Activated CD4-positive, alpha-beta T cell treated with anti-CD3 and anti-CD28 coated beads for 4 hours (primary cell): ENCODE measurements at places on chromosomes 12 and 14.

DNA sequence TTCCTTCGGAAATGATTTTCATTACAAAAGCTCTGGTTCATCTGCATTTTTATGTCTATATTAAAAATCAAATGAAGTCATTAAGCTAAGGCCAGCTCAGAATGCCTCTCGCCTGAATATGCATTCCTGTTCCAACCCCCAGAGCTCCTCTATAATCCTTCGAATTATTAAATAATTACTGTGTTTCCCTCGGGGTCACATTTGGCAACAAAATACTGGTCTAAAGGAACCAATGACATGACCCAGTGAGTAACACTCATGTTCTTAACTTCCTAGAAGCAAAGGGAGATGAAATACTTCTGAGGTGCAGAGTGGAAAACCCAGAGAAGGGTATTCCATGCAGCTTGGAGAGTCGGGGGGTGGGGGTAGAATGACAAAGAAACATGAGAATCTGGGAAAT, 68.3 kb downstream of the FOXN3 start:
- no peak for DNase-seq

DNA sequence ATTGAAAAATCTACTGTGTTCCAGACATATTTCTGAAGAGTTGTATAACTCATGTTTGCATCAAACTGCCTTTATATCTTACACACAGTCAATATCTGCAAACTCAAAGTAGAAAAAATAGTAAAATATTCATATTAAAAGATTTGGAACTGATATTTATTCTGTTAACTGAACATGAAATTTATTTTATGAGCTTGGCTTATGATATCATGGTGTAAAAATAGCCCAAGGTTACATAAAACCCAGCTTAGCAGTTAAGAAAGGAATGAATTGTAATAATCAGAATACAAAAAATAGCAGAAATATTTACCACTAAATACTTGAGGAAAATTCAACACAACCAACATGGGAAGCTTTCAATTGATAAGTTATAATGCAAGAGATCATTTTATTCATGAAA, 367.9 kb downstream of the FLRT2 start:
- no peak for DNase-seq

DNA sequence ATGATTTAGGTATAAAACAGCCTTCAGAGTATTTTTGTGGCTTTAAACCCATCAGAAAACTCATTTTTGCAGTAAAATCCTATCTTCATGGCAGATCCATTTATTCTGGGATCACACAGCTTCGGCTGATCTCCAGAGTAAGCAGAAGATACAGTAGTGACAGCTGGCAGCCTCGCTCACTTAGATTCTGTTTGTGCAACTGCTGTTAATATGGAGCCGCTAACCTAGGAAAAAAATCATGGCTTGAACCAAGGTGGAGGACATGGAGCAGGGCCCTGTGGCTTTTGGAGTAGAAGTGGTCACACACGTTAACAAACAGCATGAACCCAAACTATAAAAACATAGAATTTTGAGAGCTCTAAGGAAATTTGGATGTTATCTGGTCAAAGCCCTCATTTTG, 137.2 kb upstream of the ARHGAP5 start:
- DNase-seq, result no peak

DNA sequence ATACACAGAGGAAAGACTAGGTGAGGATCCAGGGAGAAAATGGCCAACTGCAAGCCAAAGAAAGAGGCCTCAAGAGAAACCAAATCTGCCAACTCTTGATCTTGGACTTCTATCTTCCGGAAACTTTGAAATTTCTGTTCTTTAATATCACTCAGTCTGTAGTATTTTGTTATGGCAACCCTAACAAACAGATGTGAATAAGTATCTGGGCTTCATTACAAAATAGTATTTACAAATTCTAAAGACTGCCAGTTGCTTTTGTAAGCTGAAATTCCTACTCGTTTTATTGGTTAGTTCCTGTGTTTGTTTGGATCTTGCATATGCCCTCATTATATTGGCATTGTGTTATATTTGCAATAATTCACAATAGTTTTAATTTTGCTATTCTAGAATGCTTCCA, 143.2 kb upstream of the USP15 start:
- no peak for DNase-seq

DNA sequence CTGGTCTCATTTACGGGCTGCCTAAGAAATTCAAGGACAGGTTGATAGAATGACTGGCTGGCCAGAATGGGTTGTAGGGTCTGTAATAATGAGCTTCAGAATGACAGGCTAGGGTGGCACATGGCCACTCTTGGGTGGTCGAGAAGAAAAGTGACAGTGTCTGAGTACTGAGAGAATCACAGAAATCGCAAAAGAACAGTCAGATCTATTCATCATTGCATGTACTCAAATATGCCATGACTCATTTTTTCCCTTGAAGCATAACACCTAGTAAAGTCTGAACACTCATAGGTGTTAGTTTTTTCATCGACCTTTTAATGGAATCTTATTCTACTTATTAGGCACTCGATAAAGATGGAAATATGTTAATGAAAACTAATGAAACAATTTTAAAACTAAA, 37.8 kb upstream of the SEL1L start:
- DNase-seq, result no peak

DNA sequence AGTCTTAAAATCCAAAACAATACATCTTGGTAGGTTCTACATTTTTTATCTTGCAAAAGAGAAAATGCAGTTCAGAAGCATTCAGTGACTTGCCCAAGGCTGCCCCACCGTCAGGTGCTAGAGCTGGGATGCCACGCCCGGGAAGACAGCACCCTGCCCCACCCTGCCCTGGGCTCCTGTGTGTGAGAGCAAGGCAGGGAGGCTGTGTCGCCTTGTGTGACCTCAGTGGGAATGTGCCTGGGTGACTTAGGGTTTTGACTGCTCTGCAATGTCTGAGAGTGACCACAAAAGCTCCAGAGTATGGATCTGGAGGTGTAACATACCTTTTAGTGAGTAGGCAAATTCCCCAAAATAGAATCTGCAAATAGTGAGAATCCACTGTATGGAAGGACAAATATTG, 60.0 kb downstream of the AACS start:
- DNase-seq, result no peak

- peak; percentile 10 for DNase-seq
Observed at GRCh38 chr12:89160716-89161123, 191.6 kb downstream of the DUSP6 start.

- no peak for DNase-seq
Observed at GRCh38 chr12:124554429-124555029, 12.9 kb downstream of the NCOR2 start.

- DNase-seq, result no peak
Observed at GRCh38 chr12:131747276-131748177, 36.6 kb downstream of the SFSWAP start.

- DNase-seq, result no peak
Observed at GRCh38 chr14:50334211-50334610, 22.1 kb downstream of the DMAC2L start.

GRCh38 chr12:119594399-119594730, 791 bp downstream of the TMEM233 start:
- no peak for DNase-seq

DNA sequence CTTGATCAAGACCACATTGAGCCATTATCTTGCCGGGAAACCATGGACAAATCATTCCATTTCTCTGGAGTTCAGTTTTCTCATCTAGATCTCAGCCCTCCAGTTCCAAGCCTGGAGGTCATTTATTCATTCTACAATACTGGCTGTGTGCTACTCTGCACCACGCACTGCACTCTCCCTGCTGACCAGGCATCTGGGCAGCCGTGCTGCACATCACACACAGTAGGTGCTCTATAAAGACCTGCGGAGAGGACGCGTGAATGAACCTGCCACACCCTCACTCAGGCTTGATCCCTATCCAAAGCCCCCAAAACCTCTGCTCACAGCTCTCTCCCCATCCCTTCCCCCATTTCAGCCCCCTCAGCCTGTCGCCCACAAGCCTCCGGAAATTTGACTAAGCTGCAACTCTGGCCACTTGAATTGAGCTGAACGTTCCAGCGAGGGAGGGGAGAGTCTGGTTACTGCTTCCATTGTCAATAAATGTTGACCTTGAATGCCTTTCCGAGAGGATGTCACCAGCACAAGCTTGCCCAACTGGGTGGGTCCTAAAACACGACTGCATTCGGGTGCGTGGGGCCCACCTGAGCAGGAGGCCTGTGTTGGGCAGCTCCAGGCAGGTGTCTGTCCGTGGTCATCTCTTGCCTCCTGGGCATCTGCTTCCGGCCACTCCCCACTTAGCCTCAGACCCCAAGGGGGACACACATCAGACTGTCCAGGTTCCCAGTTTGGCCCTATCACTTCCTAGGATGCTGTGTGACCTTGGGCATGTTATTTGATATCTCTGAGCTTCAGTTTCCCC, 17.8 kb downstream of the FAIM2 start:
- DNase-seq, result no peak

- no peak for DNase-seq
Observed at GRCh38 chr12:26846416-26846815, 13.4 kb upstream of the ITPR2 start.

DNA sequence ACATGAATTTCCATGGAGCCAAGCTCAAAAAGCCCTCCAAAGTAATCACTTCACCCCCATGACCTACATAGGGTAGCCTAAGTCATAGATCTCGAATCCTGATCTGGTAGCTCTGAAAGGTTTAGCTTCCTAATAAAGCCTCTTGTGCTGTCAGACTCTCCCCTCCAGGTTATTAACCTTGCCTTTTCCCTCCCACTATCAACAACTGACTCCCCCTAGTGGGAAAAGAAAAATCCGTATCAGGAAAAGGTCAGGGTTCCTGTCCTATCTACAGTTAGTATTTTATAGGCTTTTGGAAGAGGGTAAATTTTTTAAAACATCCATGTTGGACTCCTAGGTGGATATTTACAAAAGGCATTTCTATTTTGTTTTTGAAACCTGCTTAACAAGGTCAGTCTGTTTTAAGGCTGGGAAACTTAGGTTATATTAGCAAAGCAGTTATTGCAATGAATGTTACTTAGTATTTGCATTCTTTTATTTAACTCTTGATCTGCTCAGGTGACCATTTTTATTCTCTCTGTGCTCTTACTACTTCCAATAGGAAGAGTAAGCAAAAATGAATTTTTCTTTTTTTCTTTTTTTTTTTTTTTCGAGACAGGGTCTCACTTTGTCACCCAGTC, 8.0 kb downstream of the YY1 start:
- no peak for DNase-seq

GRCh38 chr12:104802208-104802607, 155.9 kb downstream of the SLC41A2 start:
- DNase-seq, result no peak
